ENCODE measurements at places on chromosomes 4 and X.

DNA sequence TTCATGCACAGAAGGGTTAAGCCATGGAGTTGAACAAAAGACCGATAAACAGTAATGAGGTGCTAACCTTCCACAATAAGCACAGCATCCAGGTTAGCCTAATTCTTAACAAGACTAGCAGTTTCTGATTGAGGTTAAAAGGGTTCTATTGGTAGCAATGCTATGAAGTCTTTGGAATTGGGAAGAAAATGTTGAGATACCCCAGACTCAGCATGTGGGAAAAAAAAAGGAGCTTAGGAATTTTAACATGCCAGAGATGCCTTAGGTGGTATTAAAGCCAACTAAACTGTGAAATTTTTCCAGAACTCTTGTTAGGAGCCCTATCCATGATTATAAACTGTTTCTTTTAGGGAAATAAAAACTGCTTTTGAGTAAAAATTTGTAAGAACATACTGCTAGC is 391.7 kb downstream of the GABRG1 start:
- DNase-seq, result no peak

GRCh38 chrX:75156531-75156945 is 455 bp upstream of the ABCB7 start:
- no peak for DNase-seq

DNA sequence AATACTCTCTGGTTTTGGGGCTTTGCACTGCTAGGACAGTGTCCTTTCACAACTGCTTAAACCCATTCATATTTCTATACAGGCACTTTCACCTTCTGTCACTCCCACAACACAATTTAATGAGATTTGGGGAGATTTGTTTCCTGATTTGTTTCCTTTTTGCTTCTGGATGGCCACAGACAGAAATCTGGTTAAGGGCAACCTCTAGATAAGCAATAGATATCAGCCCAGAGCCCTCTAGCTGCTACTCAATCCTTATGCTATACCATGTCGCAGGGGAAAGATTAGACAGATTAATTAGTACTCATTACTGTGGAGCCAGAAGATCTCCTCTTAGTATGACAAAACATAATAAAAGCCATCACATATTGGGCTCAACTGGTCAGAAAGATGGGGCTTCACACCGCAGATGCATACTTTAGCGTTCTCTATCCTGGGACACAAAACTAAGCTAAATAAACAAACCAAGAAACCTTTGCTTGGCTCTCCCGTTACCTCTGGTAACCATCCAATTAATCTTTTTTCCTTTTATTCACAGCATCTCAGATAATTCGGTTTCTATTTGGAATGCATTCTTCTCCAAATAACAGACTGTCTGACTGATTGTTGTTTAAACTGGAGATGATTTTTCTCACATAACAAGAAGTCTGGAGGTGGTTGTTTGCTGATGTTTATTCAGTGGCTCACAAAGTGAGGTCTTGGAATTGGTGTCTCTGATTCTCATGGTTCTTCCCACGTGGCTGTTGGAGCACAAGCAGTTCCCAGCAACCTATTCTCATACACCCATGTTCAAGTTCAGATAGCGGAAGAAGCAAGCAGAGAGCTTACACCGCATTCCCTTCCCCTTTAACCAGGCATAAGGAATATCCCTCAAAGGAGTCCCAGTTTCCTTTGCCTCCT is 41.0 kb upstream of the ZNF330 start:
- no peak for DNase-seq

DNA sequence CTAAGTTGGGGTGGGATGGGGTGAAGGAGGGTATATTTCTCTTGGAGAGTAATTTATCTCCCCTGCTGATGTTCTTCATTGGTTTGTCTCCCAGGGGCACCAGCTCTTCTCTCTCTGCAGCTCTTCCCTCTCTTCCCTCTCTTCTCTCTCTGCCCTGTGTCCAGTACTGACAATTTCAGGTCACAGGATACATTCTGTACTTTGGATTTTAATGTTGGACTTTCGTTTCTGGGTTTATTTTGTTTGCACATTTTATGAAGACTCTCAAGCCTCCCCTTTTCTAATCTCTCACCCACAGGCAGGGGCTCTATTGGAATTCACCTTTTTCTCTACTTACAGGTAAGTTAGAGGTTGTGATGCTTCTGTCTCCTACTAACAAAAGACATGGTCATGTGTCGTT is 165.5 kb downstream of the CPEB2 start:
- no peak for DNase-seq

DNA sequence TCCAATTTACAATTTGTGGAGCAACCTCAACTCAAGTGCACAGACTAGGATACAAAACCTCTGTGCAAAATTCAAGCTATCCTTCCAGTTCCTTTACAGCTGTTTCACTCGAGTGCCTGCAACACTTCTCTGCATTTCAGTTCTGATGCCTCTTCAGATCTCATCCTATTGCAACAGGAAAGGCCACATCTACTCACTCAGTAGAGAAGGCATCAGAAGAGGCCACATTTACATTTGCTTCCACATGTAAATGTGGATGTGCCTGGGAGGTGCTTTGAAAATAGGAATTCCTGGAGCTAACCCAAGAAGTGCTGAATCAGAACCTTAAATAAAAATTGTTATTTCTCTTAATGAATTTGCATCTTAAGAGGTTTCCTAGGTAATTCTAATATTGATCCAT is 45.8 kb upstream of the SERTM2 start:
- no peak for DNase-seq

DNA sequence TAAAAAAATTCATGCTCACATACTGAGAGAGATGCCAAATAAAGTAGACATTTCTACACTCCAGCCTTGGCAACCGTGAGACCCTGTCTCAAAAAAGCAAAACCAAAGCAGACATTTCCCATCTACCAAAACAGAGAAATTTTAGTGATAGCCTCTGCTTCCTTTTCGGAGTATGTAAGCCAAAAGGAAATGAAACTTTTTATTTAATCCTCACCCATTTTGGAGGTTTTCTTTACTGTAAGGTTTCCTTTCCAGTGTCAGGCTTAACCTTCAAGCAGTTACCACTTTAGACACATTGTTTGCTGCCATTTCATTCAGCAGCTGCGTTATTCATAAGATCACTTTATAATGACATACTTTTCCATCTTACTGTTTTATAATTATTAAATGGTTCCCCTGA is 15.9 kb downstream of the ADD1 start:
- DNase-seq, result no peak

DNA sequence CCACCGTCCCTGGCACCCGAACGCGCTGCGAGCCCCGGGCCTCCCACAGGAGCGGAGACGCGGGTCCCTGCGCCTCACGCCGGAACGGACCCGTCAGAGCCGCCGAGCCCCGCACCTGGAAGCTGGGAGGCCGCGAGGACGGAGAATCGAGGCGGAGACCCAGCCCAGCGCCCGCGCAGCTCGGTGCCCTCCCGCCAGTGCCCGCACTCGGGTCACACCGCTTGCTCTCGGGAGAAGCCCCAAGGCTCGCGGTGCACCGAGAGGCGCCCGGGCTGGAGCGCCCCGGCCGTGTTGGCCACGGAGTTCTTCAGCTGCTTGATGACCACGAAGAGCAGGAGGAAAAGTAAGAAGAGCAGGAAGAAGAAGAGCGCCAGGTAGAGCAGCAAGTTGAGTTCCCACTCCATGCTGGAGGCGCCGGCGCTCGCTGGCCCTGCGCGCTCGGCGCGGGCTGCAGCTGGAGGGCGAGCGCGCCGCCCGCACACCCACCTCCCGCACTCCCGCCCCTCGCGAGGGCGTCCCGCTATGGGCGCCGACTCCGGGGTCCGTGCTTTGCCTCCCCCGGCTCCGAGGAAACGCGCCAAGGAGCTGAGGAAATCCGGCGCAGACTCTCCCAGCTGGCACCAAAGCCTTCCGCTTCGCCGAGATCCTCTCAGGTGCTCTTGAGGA is at the start of gene SMIM43:
Gene SMIM43, minus strand, starts transcription at position 463 of the 666 bp plus-strand sequence. Its CDS starts 59 bp downstream, at position 404.
- DNase-seq, result no peak

Data from NCI-H510A treated with DMSO at 0.1 percent for 48 hours (cell line).